ENCODE measurements at places on chromosomes 5 and 9.

DNA sequence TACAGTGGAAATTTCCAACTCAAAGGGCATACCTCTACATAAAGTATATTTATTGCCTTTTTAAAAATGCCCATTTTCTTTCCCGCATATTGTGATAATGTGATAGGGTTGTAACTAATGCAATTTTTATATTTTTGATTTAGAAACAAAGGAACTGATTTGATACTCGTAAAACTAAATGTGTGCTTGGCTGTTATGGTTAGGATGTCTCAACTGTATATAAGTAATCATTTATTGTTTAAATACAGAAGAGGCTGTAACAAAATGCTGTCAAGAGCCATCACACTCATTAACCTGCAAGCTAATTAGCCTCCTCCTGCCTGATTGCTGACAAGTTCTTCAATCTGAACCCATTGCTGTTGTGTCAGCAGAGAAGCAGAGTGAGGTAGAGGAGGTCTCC lies 149.2 kb downstream of the PBX3 start:
- H3K27me3 ChIP-seq = no peaks in the 10 kb centered on the region
- H3K36me3 ChIP-seq = no peaks in the 10 kb centered on the region
- no peak overlapping the region for H3K27ac ChIP-seq
- no peak for ATAC-seq
- no peak overlapping the region for H3K4me3 ChIP-seq

DNA sequence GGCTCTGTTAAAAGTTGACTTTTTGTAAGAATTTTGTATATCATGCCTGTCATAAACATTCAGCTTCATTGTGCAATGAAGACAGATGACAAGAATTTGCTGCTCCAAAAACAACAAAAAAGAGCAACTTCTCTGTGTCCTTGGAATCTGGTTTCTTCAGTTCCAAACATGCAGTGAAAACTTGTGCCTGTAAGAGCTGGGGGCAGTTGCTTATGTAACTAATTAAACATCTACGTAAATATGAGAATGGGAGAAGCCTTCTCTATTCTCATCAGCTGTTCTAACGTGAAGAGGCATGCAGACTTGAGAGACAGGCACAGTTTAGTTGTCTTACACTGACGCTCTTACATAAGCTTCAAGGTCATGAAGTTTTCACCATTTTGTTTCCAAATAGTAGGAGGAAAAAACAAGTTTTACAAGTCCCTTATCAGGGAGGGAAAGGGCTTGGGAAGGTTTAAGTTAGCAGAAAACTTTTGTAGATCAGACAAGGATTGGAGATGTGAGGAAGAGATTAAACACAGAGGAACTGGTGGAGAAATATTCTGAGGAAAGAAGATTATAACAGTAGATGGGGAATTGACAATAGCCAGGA lies 170.4 kb downstream of the RFK start:
- no peaks in the 10 kb centered on the region for H3K27me3 ChIP-seq
- H3K27ac ChIP-seq = no peak overlapping the region
- H3K36me3 ChIP-seq = no peaks in the 10 kb centered on the region
- no peaks in the 10 kb centered on the region for H3K4me1 ChIP-seq

GRCh38 chr9:35798658-35799374 lies 7.4 kb downstream of the NPR2 start:
- H3K27ac ChIP-seq = peak overlapping the region; percentile 90
- peaks cover 48% of the 10 kb centered on the region for H3K36me3 ChIP-seq
- no peaks in the 10 kb centered on the region for H3K27me3 ChIP-seq
- H3K4me1 ChIP-seq = peaks cover 15% of the 10 kb centered on the region
- peak overlapping the region; percentile 13 for H3K4me3 ChIP-seq

DNA sequence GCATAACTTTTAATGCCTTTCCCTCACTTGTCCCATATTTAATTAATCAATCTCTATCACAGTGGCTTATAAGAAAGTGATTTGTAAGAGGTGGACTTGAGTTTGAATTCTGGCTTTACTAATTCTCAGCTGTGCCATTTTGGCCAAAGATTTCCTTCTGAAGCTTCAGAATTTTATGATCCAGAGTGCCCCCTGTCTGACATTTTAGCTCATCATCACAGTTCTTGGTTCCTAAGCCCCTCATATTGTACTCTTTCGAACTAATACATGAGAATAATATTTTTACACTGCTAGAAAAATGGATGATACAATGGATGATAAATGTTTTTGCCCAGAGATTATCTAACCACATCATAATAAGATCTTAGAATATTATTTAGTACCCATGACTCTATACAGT lies 1014.1 kb downstream of the PTPRD start:
- H3K4me3 ChIP-seq = no peak overlapping the region
- ATAC-seq = no peak
- H3K27ac ChIP-seq = no peak overlapping the region
- no peaks in the 10 kb centered on the region for H3K36me3 ChIP-seq
- H3K27me3 ChIP-seq = no peaks in the 10 kb centered on the region
- H3K4me1 ChIP-seq = no peaks in the 10 kb centered on the region

DNA sequence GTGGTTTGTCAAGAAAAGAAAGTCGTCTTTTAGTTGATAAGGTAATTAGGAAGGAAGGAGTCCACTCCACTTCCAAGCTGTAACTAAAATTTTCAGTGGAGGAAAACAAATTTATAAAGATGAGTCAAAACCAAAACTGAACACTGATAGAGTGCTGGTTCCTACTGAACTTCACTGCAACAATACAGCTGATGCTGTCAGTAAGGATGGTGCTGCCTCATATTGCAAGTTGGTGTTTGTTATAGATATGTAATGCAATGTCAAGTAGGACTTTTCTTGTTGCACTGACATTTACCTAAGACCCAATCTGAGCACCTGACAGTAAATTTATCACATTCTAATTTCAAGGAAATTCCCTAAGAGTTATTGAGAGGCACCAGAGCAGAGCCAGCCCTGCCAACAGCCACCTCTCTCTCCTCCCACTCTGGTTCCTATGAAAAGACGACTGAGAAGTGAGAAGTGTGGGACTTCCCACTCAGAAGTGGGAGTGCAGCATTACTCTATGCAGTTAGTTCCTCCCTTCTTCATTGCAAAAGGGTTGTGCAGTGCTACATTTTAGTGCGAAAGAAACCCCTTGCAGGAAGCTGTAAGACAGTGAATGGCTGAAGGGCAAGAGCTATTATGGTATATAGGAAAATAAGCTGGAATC lies 350.8 kb downstream of the NFIB start:
- no peak overlapping the region for H3K4me3 ChIP-seq
- H3K36me3 ChIP-seq = no peaks in the 10 kb centered on the region
- H3K27ac ChIP-seq = no peak overlapping the region

DNA sequence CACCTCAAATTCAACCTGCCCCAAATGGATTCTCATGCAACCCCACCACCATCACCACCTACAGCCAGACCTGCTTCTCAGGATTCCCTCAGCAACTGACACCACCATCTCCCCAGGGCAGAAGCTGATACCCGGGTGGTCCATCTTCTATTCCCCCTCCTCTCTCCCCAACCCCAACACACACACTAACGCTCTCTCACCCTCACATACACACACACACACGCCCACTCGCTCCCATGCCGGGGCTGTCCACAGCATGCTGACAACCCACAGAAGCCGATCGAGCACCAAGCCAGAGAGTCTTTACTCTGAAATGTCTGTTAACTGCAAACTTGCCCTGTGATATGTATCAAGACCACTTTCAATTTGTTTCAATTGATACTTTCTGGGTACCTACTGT lies 28.4 kb downstream of the B4GALT1 start:
- H3K27me3 ChIP-seq = no peaks in the 10 kb centered on the region
- peak overlapping the region; percentile 78 for H3K27ac ChIP-seq
- peaks cover 16% of the 10 kb centered on the region for H3K36me3 ChIP-seq
- peak overlapping the region; percentile 17 for H3K4me3 ChIP-seq
- H3K4me1 ChIP-seq = peaks cover 50% of the 10 kb centered on the region

DNA sequence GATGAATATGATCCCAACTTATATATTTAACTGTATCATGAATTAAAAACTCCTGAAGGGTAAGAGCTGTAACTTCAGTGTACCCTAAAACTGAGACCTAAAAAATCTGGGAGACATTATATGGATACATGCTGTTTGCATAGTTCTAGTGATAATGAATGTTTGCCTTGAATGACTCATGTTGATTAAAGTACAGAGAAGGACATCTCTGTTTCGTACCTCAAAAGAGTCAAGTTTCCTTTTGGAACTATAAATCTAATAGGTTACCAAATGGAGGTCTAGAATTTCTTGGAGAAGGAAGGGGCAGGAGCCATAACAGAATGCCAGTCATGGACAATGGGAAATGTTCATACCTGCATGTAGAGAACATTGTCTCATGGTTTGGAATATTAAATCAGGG lies 168.1 kb downstream of the SNCAIP start:
- ATAC-seq = no peak
- no peak overlapping the region for H3K4me3 ChIP-seq
- H3K36me3 ChIP-seq = no peaks in the 10 kb centered on the region
- H3K27me3 ChIP-seq = peaks cover 8% of the 10 kb centered on the region

- ATAC-seq = peak; percentile 100
- H3K27me3 ChIP-seq = no peaks in the 10 kb centered on the region
- peak overlapping the region; percentile 78 for H3K27ac ChIP-seq
- no peaks in the 10 kb centered on the region for H3K36me3 ChIP-seq
- peak overlapping the region; percentile 88 for H3K4me3 ChIP-seq
- H3K4me1 ChIP-seq = no peaks in the 10 kb centered on the region
Observed at GRCh38 chr9:127244609-127245601, 19.7 kb upstream of the GARNL3 start.

- ATAC-seq = no peak
- H3K27ac ChIP-seq = peak overlapping the region; percentile 95
Observed at GRCh38 chr9:100099722-100100042, 639 bp downstream of the INVS start.

GRCh38 chr5:54458221-54458620 lies 2.7 kb downstream of the HSPB3 start:
- H3K4me3 ChIP-seq = no peak overlapping the region
- H3K27me3 ChIP-seq = peaks cover 18% of the 10 kb centered on the region
- no peak for ATAC-seq
- H3K36me3 ChIP-seq = no peaks in the 10 kb centered on the region
- H3K4me1 ChIP-seq = no peaks in the 10 kb centered on the region

GRCh38 chr5:103333376-103333775 lies 74.8 kb downstream of the MACIR start:
- H3K27me3 ChIP-seq = peaks cover 15% of the 10 kb centered on the region
- H3K4me1 ChIP-seq = no peaks in the 10 kb centered on the region
- no peak overlapping the region for H3K4me3 ChIP-seq
- no peak overlapping the region for H3K27ac ChIP-seq
- no peaks in the 10 kb centered on the region for H3K36me3 ChIP-seq

DNA sequence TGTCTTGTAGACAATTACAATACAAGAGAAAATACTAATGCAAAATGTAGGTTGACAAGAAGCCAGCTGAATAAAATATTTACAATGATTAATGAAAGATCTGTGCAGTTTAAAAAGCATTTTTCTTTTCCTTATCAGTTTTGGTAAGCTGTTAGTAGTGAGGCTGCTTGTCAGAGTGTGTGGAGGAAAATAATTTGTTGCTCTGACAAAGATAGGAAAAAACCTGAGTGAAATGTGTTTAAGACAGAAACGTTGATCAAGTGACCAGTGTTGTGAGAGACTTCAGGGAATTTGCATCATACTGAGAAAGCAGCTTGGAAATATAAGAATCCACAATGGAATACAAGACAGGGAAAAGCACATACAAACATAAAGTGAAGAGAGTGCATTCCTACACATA lies 360.3 kb upstream of the CDH18 start:
- H3K27ac ChIP-seq = no peak overlapping the region
- no peaks in the 10 kb centered on the region for H3K27me3 ChIP-seq
- no peaks in the 10 kb centered on the region for H3K36me3 ChIP-seq
- no peak overlapping the region for H3K4me3 ChIP-seq

- H3K27me3 ChIP-seq = no peaks in the 10 kb centered on the region
- H3K4me3 ChIP-seq = no peak overlapping the region
Observed at GRCh38 chr5:135106610-135107471, 72.8 kb upstream of the PITX1 start.

DNA sequence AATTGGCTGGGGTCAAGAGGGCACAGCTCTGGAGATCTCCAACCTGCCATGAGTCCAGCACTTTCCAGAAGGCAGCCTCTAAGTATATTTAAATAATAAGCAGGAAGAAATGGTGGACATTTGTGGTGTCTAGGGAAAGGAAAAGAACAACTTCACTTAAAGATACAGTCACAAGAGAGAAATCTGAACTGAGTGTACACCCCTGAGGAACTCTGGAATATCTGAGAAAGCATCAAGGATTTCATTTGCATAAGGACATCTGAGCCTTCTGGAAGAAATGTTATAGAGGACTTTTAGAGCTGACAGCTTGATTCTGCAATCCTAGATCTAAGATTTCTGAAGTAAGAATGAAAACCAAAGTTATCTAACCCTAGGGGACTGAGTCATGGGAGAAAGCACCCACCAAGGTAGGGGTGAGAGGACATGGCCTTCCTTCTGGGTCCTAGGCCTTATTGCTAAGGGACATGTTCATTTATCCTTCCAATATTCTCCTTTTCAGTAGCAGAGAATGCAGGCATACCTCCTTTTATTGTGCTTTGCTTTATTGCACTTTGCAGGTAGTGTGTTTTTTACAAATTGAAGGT lies 253.4 kb upstream of the SLC24A2 start:
- H3K36me3 ChIP-seq = no peaks in the 10 kb centered on the region
- no peak for ATAC-seq
- H3K27me3 ChIP-seq = no peaks in the 10 kb centered on the region

DNA sequence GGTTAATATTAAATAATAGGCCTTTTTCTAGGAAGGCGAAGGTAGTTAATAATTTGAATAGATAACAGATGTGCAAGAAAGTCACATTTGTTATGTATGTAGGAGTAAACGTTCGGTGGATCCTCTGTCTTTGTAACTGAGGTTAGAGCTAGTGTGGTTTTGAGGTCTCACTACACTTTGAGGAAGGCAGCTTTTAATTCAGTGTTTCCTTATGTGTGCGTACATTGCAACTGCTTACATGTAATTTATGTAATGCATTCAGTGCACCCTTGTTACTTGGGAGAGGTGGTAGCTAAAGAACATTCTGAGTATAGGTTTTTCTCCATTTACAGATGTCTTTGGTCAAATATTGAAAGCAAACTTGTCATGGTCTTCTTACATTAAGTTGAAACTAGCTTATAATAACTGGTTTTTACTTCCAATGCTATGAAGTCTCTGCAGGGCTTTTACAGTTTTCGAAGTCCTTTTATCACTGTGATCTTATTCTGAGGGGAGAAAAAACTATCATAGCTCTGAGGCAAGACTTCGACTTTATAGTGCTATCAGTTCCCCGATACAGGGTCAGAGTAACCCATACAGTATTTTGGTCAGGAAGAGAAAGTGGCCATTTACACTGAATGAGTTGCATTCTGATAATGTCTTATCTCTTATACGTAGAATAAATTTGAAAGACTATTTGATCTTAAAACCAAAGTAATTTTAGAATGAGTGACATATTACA lies 45.7 kb downstream of the TGFBR1 start:
- no peak for ATAC-seq
- no peak overlapping the region for H3K27ac ChIP-seq
- peaks cover 64% of the 10 kb centered on the region for H3K36me3 ChIP-seq
- H3K27me3 ChIP-seq = no peaks in the 10 kb centered on the region
- peaks cover 6% of the 10 kb centered on the region for H3K4me1 ChIP-seq

Measured in activated T-helper 17 cell treated with anti-CD3 and anti-CD28 coated beads, Interleukin-2, amount 50 U/mL, for 72 hours (primary cell).